ENCODE measurements at places on chromosomes 3 and 15.

- no peak for DNase-seq
Observed at GRCh38 chr3:60839246-60839645, 412.0 kb downstream of the FHIT start.

GRCh38 chr15:74906450-74907162 is at the start of gene FAM219B:
Gene FAM219B, minus strand, starts transcription at chr15:74906851. Its CDS starts 51 bp downstream, at chr15:74906800.
- DNase-seq: peak; percentile 83

- DNase-seq: no peak
Observed at GRCh38 chr15:37733628-37734027, 200.8 kb upstream of the TMCO5A start.

GRCh38 chr15:79863886-79864285 is 32.9 kb downstream of the MTHFS start:
- no peak for DNase-seq

DNA sequence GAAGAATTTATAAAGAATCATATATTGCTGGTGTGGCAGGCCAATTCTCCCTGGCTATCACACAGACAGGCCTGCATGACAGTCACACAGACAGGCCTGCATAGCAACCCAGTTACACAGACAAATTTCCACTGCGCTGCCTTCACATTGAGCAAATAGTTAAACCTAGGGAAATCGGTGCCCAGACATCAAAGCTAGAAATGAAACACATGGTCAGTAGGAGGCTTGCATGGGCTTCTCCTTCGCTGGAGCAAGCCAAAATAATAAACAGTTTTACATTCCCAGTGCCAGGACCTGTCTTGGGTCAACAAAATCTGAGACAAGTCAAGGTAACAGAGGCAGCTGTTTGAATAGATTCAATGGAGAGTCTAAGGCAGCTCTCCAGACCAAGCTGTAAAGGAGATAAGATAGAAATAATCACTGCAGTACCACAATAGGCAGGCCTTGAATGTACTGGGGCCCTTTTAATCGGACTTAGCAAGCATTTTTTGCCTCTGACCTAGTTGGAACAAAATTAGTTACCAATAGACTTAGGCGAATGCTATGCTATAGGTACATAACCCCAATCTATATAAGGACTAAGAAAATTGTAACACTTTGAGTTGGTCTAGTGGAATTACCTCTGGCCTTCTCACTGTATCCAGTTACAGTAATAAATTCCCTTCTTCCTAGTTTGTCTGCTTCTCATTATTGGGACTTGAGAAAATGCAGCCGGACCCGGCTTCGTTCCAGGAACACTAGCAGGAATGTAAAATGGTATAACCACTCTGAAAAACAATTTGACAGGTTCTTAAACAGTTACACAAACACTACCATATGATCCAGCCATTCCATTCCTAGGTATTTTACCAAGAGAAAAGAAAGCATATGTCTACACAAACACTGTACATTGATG is 274.7 kb upstream of the UBE2E2 start:
- no peak for DNase-seq

GRCh38 chr3:98777801-98778220 is 14.7 kb downstream of the ST3GAL6 start:
- no peak for DNase-seq

- no peak for DNase-seq
Observed at GRCh38 chr3:140274429-140274828, 339.4 kb downstream of the CLSTN2 start.

GRCh38 chr15:42118650-42119445 is 24.5 kb upstream of the PLA2G4D start:
- no peak for DNase-seq

DNA sequence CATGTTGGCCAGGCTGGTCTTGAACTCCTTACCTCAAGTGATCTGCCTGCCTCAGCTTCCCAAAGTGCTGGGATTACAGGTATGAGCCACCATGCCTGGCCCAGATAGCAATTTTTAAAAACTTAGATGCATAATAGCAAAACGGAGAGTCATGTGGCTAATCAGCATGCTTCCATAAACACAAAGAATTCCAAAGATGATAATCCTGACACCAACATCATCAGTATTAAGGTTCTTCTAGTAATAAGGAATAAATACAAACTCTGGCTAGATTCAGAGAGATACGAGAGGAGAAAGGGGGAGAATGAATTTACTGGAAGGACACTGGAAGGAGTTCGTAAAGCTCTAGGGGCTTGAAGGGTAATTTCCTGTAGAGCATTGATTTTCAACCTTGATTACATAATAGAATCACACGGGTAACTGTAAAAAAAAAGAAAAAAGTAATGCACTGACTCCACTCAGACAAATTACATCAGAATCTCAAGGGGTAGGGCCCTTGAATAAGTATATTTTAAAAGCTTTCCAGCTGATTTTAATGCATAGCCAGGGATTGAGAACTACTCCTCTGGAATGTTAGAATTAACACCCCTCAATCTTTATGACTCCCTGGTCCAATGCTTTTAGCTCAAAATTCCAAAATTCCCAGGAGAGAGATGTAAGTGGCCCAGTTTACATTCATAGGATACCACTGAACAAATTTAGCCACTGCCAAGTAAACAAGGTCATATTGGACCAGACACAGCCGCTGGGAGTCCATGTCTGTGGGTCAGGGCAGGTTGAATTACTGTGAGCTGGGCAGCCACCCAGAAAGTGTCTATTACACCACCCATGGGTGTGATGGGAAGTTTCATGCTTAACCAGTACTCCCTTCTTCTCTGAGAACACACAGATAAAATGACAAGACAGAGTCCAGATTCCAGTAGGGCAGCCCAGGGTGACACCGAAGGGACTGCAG is 243.9 kb downstream of the TBL1XR1 start:
- DNase-seq: no peak

GRCh38 chr3:58743296-58743695 is 76.7 kb upstream of the FAM3D start:
- DNase-seq: no peak

DNA sequence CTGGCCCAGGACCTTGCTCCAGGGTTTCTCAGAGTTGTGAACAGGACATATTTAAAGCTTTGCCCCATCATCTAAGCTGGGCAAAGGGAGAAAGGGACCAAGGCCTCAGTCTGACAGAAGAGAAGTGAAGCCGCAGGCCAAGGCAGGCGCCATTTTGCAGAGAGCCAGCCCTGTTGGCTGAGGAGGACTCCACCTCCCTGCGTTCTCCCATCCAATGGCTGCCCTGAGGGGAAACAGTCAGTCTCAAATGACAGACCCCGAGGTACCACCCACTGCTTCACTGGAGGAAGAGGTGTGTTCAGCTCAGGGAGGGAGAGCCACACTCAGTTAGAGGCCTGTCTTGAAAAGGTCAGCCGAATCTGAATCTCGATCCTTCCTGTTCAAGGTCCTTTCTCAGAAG is 86.1 kb downstream of the ADAMTS17 start:
- DNase-seq: no peak

DNA sequence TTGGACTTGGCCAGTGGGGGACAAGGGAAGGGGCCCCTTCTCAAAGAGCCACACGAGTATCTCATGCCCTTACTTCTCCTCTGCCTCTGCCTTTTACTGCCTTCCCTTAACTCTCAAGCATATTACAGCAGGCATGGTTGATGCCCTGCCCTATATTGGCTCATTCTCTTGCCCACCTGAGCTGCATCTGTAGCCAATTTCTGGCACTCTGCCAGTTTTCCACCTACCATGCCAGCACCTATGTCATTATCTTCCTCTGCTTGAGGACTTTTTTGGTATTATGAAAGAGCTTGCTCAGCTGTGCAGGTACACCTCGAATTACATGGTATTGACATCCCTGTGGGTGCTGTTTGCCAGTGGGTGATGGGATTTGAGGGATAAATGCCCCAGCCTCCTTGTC is 181.8 kb downstream of the OXSM start:
- DNase-seq: no peak

- no peak for DNase-seq
Observed at GRCh38 chr15:69659454-69660050, 206.9 kb downstream of the RPLP1 start.

- DNase-seq: no peak
Observed at GRCh38 chr3:77279276-77279675, 239.4 kb downstream of the ROBO2 start.

DNA sequence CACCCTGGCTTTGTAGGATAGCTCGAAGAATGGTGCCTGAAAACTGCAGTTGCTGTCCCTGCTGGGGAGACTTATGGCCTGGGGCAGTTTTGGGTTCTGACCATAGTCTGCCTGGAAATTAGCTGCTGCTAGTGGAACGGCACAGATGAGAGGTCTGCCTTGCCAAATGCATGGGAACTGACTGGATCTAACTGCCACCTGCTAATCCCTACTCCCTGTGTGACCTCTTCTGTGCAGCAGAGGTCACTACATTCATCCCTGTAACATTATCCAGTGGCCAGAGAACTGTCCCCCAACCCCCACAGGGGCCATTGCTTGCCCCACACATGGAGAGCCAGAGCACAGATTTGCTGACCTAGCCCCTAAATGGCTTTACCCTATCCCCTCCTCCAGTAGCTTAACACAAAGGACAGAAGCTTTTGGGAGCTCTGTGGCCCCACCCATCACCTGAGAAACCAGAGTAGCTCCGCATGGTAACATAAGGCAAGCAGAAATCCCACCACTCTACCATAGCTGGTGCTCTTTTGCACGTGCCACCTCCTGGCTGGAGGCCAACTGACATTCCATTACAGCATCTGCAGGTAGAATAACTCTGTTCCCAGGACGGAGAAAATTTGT is 840.0 kb downstream of the EPHA3 start:
- no peak for DNase-seq

DNA sequence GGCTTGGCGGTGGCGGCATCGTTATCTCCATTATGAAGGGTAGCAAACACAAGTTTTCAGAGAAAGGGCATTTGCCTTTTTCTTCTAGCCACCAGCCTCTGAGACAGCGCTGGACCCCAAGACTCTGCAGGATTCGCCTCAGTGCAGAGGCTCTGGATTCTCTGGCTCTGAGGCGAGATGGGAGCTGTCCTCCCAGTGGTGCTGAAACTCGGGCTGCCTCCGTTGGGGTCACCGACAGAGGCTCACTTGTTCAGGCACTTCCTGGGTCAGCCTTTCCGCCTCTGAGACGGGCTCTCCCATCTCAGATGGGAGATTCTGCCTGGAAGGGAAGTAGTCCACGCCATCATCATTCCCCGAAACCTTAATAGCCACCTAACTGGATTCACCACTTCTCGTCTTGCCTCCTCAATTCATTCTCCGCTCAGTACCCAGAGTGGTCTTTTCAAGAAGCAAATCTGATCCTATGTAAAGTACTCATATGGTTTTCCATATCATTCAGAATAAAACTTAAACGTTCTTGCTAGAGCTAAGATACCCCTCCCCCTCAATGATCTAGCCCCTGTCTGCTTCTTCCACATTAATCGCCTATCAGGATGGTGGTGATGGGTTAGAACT is 76.9 kb downstream of the RHCG start:
- no peak for DNase-seq

DNA sequence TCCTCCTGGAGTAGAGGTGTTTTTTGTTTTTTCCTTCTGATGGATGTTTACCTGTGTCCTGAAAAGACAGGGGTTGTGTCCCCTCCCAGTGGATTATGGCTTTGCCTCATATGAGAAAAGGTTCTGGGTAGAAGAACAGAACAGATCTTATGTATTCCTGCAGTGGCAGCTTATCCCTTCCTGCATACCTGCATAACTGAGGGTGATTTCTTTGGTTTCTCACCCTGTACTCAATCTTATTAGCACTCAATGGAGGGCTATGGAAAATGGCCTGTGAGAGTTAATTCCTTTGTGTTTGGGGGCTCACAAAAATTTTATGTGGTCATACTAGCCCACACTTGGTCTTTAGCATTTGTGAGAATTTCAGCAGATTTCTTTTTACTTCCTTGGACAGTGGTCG is 482.0 kb upstream of the ONECUT1 start:
- no peak for DNase-seq

All from amygdala (tissue), 56 donors.